ENCODE measurements at places on chromosomes 1 and 21.

DNA sequence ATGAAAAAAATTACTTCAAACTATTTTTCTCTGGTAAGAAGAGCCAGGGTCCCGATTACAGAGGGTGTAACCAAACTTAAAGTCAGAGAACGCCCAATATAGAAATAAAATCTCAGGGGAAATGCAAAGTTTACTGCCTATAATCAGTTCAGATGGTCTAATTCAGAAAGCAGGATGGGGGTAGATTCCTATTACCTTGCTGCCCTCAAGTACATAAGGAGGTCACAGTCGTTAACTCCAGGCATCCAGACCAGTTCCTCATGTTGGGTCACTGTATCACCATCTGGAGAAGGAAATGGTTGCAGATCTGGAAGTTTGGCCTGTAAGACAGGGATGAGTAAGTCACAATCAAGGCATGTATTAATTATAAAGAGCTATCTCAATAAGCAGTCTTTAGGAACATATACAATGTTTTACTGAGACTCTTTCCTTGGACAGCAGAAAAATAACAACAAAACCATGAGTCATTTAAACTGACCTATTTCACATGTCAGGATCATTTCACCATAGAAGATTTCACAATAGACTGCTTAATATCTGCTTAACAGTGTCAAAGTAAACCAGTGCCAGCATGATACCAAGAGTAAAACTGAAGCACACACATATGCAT, 179.4 kb downstream of the SLC45A1 start:
- DNase-seq = no peak

DNA sequence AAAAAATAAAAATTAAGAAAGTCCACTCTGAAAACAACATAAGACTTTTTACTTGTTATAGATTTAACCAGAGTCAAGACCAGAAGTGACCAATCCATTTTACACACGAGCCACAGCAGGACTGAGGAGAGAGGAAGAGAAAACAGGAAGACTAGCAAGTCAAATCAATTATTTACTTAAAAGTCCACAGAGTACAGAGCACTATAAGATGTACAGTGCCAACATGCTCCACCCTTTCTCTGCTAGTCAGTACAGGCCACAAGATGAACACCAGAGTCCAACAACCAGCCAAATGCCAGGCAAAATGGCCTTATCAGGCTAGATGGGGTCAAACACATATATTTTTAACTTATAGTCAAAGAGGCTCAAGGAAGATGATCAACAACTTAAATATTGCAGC, 19.5 kb downstream of the LUZP1 start:
- no peak for DNase-seq

DNA sequence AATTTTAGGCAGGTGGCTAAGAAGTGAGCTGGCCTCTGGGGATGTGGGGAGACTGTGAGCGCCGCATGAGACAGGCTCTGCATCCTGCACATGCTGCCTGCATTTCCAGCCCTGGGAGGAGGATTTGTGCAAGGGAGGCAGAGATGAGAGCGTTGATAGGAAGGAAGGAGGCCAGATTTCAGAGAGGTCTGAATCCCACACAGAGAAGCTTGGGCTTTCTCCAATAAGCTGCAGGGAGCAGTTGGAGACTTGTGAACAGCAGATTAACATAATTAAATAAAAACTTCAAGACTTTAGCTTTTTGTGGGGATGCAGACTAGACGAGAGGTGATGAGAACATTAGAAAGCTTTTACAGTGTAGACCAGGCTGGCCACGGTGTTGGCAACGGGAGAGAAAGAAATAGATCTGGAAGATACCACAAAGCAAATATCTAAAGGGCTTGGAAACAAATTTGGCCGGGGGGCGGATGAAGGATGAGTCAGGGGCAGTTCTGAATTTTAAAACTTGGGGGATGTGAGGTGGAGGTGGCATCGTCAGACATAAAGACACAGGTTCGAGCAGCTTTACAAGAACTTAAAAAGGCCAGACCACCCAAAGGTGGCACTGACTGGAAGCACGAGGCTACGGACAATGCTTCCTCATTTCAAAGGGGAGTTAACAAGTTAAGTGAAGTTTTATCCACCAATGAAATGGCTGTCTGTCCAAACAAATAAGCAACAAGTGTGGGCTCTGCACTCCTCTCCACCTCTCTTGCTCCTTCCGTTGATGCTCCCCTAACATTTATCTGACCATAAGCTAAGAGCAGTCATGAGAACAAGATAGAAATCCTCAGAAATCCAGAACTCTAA, 57.0 kb downstream of the HIVEP3 start:
- no peak for DNase-seq

- no peak for DNase-seq
Measured at GRCh38 chr1:206890125-206891060, 6.8 kb upstream of the IL24 start.

- no peak for DNase-seq
Measured at GRCh38 chr21:35135481-35135880, 86.4 kb upstream of the RUNX1 start.
